ENCODE measurements at places on chromosomes 5 and 9.

- DNase-seq: peak; percentile 33
Observed at GRCh38 chr5:6786786-6787495, 73.7 kb downstream of the TENT4A start.

DNA sequence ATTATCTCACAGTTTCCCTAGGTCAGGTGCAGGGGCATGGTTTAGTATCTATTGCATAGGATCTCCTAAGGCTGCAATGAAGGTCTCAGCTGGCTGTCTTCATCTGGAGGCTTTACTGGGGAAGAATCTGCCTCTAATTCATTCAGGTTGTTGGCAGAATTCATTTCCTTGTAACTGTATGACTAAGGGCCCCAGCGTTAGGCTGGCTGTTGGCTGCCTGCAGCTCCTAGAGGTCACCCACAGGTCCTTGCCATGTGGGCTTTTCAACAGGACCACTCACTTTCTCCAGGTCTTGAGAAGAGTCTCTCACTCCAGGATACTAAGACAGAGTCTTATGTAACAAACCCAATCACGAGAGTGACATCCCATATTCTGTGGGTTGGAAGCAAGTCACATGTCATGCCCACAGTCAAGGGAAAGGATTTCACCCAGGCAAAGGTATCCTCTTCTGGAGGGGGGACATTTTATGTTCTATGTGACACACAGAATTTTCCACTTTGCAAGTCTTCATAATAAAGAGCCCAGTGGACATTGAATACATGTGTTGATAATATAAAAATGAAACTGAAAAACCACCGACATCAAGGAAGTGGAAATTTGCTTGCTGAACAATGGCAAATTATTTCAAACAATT, 38.2 kb downstream of the HMHB1 start:
- DNase-seq: peak; percentile 27

DNA sequence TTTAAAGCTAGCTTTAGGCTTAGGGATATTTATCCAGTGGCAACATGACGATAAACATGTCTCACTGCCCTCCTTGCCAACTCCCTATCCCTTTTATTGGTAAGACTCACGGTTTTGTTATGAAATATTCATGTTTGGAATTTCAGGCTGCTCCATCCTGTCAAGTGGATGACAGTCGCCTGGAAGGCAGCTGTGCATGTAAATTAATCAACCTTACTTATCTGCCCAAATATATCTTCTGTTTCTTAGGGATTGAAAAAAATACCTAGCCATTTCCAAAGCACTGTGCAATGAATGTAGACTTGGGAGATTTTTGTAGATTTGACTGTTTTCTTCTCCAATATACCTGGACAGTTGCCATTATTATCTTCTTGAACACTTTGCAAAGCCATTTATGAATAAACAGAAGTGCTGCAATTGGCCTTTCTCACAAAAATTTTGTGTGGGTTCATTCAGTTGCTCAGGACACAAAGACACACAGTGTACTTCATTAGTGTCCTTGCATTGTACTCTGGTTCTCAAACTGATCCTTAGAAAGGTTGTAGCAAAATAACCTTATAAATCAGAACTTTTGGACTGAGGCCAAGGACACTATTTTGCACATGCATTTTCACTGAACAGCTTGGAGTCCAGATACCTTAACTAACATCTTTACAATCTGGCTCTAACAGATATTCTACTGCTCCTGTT, 889.4 kb upstream of the SEMA6A start:
- no peak for DNase-seq

- DNase-seq: no peak
Observed at GRCh38 chr9:20599195-20599594, 23.1 kb downstream of the MLLT3 start.

GRCh38 chr9:96394832-96395496, 11.5 kb upstream of the SLC35D2 start:
- no peak for DNase-seq

GRCh38 chr9:85202596-85202995, 533.1 kb downstream of the NTRK2 start:
- DNase-seq: no peak

DNA sequence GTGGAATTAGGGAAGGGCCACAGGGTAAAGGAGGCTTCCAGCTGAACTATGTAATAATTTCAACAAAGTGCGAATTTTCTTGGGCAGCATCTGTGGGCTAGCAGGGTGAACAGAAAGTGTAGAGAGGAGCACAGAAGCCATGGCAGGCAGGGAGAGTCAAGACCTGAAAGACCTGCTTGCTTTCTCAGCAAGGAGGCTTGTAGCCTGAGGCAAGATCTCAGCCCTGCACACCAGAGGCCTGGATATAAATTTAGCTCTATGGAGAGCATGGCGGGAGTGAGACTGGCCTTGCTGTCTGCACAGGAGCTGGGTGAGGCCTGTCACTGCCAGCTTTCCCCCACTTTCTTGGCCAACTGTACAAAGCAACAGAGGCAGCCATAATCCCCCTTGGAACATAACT, 32.1 kb upstream of the SH3TC2 start:
- no peak for DNase-seq

DNA sequence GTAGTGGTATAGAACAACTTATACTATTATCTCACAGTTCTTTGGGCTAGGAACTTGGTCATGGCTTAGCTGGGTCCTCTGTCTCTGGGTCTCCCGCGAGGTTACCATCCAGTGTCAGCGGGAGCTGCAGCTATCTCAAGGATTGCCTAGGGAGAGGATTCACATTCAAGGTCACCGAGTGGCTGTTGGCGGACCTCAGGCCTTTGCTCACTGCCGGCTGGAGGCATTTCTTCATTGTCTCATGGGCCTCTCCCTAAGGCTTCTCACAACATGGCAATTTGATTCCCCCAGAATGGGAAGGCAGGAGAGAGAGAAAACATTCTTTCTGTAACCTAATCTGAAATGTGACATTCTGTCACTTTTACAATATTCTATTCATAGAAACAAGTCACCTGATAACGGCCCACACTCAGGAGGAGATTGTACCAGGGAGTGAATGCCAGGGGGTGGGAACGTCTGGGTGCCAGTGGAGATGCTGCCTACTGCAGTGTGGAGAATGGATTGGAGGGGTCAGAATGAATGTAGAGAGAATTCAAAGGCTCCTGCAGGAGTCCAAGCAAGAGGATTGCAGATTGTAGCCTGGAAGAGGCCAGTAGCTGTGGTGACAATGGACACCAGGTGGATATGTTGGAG, 29.5 kb upstream of the ANKRD18A start:
- no peak for DNase-seq

DNA sequence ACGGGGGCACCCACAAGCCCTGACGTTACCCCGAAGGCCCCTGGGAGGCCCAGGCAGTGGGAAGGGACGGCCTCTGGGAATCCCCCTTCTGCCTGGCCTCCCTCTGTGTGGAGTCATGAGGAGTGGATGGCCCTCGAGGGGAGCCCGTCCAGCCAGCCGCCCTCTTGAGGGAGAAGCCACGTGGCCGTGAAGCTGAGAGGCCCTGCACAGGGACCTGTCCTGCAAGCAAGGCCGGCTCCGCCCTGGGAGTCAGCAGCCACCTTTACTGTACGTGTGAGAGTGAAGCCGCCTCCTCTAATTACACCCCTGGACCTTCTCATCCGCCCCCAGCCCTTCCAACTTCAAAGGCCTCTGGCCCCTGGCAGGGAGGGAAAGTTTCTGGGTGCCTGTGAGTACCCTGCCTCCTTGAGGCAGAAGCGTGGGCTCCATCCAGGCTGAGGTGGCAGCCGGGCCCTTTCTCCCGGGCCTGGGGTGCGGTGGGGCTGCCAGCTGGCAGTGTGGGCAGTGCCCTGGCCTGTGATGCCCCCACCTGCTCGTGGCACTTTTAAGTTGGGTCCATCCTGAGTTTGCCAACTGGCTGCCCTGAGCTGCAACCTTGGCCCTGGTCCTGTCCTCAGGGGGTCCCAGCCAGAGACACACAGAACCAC, 55.9 kb upstream of the EGFL7 start:
- no peak for DNase-seq

DNA sequence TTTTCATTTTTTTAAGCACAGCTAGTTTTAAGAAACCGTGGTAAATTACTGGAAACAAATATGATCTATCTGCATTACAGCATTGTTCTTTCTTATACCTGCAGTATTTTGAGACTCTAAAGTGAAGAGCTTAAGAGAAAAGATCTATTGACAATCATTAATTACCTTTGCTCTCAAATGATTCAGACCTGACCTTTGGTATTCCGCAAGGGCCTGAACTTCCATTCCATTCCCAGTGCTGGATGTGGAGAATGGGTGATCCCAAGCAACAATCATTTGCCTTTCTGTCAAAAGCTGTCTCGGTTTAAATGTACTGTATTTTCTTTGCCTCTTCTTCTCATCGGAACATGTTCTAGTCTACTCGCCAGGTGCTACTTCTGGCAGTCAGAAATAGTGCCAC, 18.9 kb downstream of the NREP start:
- no peak for DNase-seq

DNA sequence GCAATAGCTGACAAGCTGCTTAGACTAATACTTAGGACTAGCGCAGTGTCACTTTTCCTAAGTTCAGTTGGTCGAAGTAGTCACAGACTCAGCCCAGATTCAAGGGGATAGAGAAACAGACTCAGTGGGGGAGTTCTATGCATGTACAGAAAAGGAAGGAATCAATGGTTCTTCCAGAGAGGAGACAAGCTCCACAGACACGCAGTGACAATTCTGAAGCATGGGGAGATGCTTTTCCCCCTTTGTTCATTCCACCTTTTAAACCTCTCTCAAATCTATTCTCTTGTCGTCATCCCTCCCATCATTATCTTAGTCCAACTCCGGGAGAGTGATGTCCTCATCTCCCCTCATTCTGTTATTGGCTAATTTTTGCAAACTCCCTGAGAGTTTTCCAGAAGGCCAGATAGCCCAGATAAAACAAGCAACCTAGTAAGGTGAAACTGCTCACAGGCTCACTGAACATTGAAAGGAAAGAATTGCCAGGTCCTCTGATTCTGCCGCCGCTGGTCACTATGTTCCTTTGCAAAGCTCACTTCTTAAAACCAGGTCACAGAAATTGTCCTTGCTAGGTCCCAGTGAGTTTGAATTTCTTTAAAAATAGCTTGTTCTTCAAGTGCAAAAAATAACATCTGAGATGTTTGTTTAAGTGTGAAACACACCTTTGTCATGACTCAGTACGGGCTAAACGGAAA, 13.4 kb upstream of the STRBP start:
- DNase-seq: no peak
